ENCODE measurements at places on chromosomes 13 and 19.

- no peak for DNase-seq
These were observed 37.1 kb downstream of the MLLT1 start for GRCh38 chr19:6242677-6243076.

- no peak for DNase-seq
These were observed 83.7 kb downstream of the NALCN start for GRCh38 chr13:101332583-101332982.

- DNase-seq, result no peak
These were observed 12.8 kb downstream of the PEG3 start for GRCh38 chr19:56827708-56828107.

DNA sequence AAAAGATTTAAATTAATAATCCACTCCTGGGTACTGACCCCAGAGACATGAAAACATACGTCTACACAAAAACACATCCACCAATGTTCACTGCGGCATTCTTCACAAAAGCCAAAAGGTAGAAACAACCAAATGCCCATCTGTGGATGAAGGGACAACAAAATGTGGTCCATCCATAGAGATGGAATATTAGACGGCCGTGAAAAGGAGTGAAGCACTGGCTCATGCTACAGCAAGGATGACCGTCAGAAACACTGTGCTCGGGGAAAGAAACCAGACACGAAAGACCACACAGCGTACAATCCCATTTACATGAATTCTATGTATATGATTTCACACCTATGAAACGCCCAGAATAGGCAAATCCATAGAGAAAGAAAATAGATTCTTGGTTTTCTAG is 6.1 kb downstream of the RDH13 start:
- no peak for DNase-seq

- DNase-seq, result no peak
These were observed 1.1 kb downstream of the ZNF625 start for GRCh38 chr19:12155324-12155860.
